Natural killer cell (primary cell): ENCODE measurements at places on chromosomes 11 and 22. TPM values are rescaled to one million over a fixed set of nuclear protein-coding genes. Genes with fewer than 3 reads are reported as not detected.

GRCh38 chr22:34931026-34931425 is 134.9 kb upstream of the ISX start:
- no peaks in the 10 kb centered on the region for H3K4me1 ChIP-seq
- no peak for DNase-seq
- H3K27me3 ChIP-seq = no peaks in the 10 kb centered on the region
- no peak overlapping the region for H3K27ac ChIP-seq
- H3K36me3 ChIP-seq = no peaks in the 10 kb centered on the region

DNA sequence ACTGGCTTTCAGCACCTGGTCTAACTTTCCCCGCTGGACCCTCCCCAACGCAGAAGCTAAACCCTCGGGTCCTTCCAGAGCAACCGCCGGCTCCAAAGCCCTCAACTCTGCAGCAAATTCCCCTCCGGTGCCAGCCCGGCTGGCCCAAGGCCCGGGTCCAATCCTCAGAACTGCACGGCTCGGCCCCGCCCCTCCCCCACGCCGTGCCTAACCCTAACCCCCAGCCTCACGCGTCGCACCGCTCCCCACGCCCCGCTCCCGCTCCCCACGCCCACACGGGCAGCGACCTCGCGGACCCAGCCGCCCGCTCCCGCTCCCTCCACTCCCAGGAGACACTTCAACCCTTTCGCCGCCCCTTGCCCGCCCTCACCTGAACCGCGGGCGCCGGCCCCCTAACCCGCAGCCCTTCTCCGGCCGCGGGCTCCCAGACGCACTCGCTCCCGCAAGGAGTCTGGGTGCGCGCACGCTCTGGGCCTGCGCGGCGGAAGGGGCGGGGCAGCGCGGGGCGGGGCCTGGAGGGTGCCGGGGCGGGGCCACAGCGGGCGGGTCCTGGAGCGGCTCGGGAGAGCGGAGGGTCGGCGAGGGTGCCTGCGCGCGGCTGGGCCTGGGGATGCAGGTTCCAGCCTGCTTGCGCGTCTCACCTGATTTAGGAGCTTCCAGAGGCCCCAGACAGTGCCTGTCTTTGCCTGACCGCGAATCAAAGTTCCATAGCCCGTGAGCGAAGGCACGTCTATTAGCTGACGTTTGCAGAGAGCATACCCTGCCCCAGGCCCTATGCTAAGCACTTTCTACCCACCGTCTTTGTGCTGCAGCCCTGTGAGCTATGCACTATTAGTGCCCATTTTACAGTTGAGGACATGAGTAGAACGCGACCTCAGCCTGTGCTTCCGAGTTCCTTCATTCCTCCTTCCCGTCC is at the start of gene NFRKB:
Gene NFRKB, minus strand, starts transcription at position 453 of the 916 bp plus-strand sequence. CDS start 2,729 bp downstream, outside the sequence.
- peaks cover 12% of the 10 kb centered on the region for H3K4me1 ChIP-seq
- peak within 1 kb of the TSS; percentile 85 for H3K4me3 ChIP-seq
- DNase-seq = peak; percentile 85
- no peaks in the 10 kb centered on the region for H3K27me3 ChIP-seq
- H3K27ac ChIP-seq = peak within 1 kb of the TSS; percentile 34

GRCh38 chr11:33350287-33350686 is 93.1 kb downstream of the HIPK3 start:
- no peak overlapping the region for H3K4me3 ChIP-seq
- H3K27me3 ChIP-seq = no peaks in the 10 kb centered on the region
- no peak for DNase-seq
- peaks cover 73% of the 10 kb centered on the region for H3K36me3 ChIP-seq
- H3K4me1 ChIP-seq = no peaks in the 10 kb centered on the region

DNA sequence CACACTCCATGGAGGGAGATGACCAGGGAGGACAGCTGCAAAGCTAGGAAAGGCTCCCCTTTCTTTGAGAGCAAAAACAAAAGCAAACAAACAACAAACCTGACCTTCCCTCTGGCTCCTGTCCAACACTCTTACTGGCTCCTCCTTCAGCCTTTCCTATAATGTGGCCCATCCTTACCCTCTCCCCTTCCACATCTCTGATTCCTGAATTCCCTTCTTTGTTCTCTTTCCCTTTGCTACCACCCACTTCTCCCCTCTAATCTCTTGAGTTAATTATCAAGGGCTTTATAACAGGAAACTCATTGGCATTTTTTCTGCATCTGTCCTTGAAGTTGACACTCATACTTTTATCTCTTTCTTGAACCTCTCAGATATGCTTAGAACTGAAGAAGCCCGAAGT is 56.3 kb downstream of the ZNF280B start:
- peaks cover 9% of the 10 kb centered on the region for H3K27me3 ChIP-seq
- H3K36me3 ChIP-seq = no peaks in the 10 kb centered on the region
- no peak overlapping the region for H3K27ac ChIP-seq

GRCh38 chr11:63573881-63574855 is 11.0 kb upstream of the PLAAT2 start:
- no peak for DNase-seq
- peaks cover 18% of the 10 kb centered on the region for H3K4me1 ChIP-seq
- H3K4me3 ChIP-seq = peak overlapping the region; percentile 12
- peak overlapping the region; percentile 86 for H3K27ac ChIP-seq
- no peaks in the 10 kb centered on the region for H3K27me3 ChIP-seq

DNA sequence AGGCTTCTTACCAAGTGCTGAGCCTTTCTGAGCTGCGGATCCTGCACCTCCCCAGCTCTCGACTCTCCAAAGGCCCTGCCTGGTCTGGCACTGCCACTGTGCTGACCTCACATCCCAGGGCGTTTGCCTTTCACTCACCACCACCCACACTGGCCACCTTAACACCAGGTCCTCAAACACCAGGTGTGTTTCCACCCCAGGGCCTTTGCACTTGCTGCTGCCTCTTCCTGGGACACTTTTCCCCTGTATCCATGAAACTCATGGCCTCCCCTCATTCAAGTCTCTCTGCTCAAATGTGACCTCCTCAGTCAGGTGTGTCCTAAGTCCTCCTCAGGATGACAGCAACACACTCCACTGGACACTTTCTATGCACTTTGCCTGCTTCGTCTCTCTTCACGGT is 51.4 kb upstream of the ANO1 start:
- no peaks in the 10 kb centered on the region for H3K4me1 ChIP-seq
- H3K36me3 ChIP-seq = no peaks in the 10 kb centered on the region
- H3K27me3 ChIP-seq = no peaks in the 10 kb centered on the region
- H3K27ac ChIP-seq = no peak overlapping the region
- DNase-seq = no peak

DNA sequence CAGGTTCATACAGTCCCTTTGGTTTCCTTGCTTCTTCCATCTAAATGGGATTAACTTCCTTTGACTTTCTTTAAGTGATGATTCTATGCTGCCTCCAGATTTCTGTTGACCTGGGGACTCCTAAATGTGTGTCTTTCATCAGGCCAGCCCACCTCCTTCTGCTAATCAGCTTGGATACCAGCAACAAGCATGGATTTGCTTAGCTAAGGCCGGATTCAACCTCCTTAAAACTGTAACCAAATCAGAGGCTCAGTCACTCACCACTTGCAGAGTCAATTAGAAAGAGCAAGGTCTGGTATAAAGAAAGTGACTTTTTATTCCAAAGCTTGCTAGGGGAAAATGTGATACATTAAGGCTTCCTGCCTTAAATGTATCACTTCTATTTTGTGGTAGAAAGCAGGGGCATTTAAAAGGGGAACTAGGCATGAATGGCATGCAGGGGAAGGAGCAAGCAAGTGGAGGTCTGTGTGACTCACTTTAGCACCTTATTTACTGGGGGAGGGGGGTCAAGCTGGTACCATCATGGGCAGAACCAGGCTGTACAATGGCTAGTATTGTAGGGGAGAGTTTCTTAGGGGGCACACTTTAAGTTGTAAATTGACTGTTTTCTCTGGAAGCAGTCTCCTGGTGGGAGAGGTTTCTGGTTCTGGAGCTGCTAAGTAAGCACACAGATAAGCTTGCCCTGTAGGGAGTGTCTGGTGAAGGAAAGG is 239.0 kb upstream of the PDGFD start:
- H3K4me3 ChIP-seq = no peak overlapping the region
- no peak overlapping the region for H3K27ac ChIP-seq
- H3K36me3 ChIP-seq = no peaks in the 10 kb centered on the region
- no peaks in the 10 kb centered on the region for H3K27me3 ChIP-seq
- DNase-seq = no peak

- no peak overlapping the region for H3K27ac ChIP-seq
- H3K4me3 ChIP-seq = no peak overlapping the region
- no peak for DNase-seq
Measured at GRCh38 chr22:34761111-34761510, 304.8 kb upstream of the ISX start.

GRCh38 chr11:84763931-84764330 is 863.2 kb downstream of the DLG2 start:
- no peaks in the 10 kb centered on the region for H3K36me3 ChIP-seq
- H3K27ac ChIP-seq = no peak overlapping the region
- H3K27me3 ChIP-seq = no peaks in the 10 kb centered on the region
- no peak for DNase-seq
- H3K4me3 ChIP-seq = no peak overlapping the region

DNA sequence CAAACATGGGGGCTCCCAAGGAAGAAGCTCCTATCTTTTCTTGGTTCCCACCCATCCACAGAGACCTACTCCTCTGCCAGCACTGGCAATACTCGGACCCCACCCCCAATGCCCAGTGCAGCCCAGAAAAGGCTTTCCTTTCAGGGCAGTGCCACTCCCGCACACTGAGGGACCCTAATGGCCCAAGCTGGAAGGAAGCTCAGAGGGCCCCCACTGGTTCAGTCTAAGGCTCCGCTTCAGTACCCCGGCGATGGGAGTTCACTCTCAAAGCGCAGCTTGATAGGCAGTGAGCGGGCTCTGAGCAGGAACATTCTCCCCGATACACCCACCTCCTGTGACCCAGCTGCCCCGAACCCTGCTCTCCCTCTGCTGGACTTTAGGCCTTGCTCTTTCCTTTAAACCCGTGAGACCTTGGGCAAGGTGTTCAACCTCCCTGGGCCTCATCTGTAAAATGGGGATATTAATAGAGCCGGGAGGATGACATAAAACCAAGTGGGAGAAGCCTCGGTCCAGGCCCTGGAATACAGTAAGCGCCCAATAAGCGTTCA is 48.4 kb downstream of the CHRDL2 start:
- H3K4me1 ChIP-seq = peaks cover 3% of the 10 kb centered on the region
- H3K27ac ChIP-seq = no peak overlapping the region
- peaks cover 14% of the 10 kb centered on the region for H3K27me3 ChIP-seq
- H3K36me3 ChIP-seq = no peaks in the 10 kb centered on the region
- DNase-seq = no peak
- no peak overlapping the region for H3K4me3 ChIP-seq

DNA sequence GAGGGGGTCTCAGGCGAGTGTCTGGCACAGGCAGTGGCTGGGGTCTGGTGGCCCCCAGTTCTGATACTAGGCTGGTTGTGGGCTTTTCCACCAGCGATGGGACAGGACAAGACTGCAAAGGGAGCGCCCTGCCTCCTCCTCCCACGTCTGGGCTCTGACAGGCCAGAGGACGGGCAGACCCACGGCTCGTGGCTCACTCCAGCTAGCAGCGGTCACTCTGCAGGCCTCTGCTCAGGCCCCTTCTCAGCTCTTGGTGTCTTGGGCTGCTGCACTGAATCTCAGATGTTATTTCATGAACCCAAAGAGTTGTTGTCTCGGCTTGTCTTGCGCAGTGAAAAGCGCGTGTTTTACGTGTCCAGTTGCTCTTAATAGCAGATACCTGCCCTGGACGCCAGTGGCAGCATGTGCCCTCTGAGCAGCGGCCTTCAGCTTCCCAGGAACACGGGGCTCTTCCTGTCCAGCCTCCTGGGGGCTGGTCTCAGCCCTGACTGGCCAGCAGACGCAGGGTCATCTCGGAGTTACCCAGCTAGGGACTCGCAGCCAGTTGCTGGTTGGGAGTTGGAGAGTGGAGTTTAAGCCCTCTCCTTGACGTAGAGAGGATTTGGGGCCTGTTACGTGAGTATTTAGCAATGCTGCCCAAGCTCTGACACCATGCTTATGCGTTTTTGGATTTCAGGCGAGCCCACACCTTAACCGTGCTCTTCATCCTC is 9.6 kb downstream of the PTDSS2 start:
- H3K4me3 ChIP-seq = no peak overlapping the region
- peaks cover 9% of the 10 kb centered on the region for H3K36me3 ChIP-seq
- H3K4me1 ChIP-seq = peaks cover 24% of the 10 kb centered on the region
- no peak for DNase-seq
- H3K27me3 ChIP-seq = no peaks in the 10 kb centered on the region
- H3K27ac ChIP-seq = no peak overlapping the region

Gene OSBP2
- 1.2 TPM for total RNA-seq

Gene ISX
- not detected for total RNA-seq

Gene SLC29A2
- 1.6 TPM for total RNA-seq

Gene OTOG
- total RNA-seq = not detected

Gene OR10D3
- not detected for total RNA-seq

Gene RTN4R
- total RNA-seq = 1.6 TPM
